ENCODE measurements at places on chromosomes 1 and 21.
A peak's percentile ranks its signal among the peaks of the same experiment; 100 is the strongest.

DNA sequence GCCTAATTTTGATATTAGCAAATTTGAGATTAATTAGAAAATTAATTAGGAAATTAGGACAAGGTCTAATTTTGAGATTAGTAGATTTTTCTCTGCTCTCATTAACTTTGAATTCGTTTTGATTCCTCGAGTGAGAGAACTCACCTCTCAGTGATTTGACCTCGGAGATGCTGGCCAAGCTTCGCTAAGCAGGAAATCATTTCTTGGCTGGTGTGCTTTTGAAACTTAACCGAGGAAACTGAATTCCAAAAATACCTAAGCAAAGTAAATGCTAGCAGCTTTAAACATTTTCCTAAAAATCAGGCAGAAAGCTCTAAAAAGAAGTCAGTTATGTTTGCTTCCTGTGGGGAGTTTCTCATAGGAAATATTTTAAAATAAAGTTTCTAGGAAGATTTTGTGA is 34.9 kb downstream of the CDC14A start:
- H3K4me3 ChIP-seq = no peak overlapping the region
- no peaks in the 10 kb centered on the region for H3K27me3 ChIP-seq
- peaks cover 9% of the 10 kb centered on the region for H3K36me3 ChIP-seq
- no peak for DNase-seq
- peaks cover 4% of the 10 kb centered on the region for H3K4me1 ChIP-seq

DNA sequence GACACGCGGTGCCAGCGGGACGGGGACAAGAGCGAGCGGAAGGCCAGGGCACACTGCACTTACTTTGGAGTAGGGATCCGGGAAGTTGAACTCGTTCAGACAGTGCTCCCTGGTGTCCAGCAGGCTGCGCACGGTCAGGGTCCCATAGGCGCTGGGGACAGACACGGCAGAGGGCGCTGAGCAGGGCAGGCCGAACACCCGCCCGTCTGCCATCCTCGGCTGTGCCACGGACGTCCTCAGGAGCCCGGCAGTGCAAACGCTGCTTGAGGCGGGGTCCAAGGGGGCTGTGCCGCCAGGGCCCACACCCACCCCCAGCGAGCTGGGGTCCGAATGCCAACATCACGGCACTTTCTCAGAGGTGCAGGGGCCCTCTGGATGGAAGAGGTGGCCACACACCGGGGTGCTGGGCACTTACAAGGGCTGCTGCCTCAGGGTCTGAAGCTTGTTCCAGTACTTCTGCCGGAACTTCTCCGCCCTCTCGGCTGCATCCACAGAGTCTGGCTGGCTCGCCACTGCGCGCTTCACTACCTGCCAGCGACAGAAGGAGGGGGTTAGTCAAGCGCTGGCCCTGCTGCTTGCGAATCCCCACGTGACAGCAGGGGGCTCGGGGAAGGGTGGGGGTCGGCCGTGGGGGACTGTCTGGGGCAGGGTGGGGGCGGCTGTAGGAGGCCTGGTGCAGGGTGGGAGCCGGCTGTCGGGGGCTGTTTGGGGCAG is 12.3 kb downstream of the PANK4 start:
- no peaks in the 10 kb centered on the region for H3K27me3 ChIP-seq
- no peak overlapping the region for H3K4me3 ChIP-seq
- no peak for DNase-seq
- H3K36me3 ChIP-seq = peaks cover 100% of the 10 kb centered on the region

GRCh38 chr1:165603810-165604209 is 27.2 kb upstream of the MGST3 start:
- DNase-seq = no peak
- H3K4me1 ChIP-seq = peaks cover 7% of the 10 kb centered on the region
- no peak overlapping the region for H3K27ac ChIP-seq
- H3K36me3 ChIP-seq = no peaks in the 10 kb centered on the region

DNA sequence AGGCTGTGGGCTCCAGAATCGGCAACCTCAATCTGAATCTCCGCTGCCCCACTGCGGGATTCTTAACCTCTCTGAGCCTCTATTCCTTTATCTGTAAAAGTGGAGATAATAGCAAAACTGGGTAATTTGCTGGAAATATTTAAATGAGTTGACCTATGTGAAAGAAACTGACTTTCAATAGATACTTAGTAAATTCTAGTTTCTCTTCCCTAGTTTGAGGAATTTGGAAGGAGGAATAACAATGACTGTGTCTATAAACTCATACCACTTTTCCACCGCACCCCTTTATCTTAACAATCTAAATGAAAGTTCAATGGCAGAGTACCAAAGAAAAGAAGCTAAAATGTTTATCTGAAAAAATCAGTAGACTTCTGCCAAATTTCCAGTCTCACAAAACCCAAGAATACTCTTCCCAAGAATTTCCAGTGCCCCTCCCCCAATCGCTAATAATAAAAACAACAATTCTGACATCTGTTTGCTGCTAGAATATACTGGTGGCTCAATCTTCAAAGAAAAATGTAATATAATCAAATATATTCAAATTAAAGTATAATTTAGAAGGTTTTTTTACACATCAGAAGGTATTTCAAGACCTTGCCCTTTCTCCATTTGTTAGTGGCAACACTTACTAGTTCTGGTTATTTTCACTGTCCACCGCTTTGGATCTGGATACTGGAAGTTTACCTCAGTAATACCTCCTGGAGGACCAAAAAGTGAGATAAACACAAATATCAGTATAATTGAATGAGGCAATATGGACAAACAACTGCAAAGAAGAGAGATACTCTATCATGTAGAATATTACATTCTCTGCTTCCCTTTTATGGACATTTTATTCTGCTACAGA is 171.2 kb downstream of the LTN1 start:
- peaks cover 25% of the 10 kb centered on the region for H3K4me1 ChIP-seq
- no peaks in the 10 kb centered on the region for H3K27me3 ChIP-seq
- no peak overlapping the region for H3K4me3 ChIP-seq
- DNase-seq = no peak
- peak overlapping the region; percentile 71 for H3K27ac ChIP-seq
- H3K36me3 ChIP-seq = no peaks in the 10 kb centered on the region

- H3K27ac ChIP-seq = no peak overlapping the region
- H3K36me3 ChIP-seq = no peaks in the 10 kb centered on the region
- H3K27me3 ChIP-seq = no peaks in the 10 kb centered on the region
- H3K4me1 ChIP-seq = peaks cover 28% of the 10 kb centered on the region
- no peak overlapping the region for H3K4me3 ChIP-seq
Measured at GRCh38 chr1:108043707-108044106, 78.7 kb upstream of the VAV3 start.

GRCh38 chr1:42040159-42040558 is 113.1 kb upstream of the GUCA2B start:
- H3K27ac ChIP-seq = no peak overlapping the region
- no peaks in the 10 kb centered on the region for H3K27me3 ChIP-seq
- H3K4me1 ChIP-seq = peaks cover 4% of the 10 kb centered on the region
- DNase-seq = no peak
- no peak overlapping the region for H3K4me3 ChIP-seq
- no peaks in the 10 kb centered on the region for H3K36me3 ChIP-seq

DNA sequence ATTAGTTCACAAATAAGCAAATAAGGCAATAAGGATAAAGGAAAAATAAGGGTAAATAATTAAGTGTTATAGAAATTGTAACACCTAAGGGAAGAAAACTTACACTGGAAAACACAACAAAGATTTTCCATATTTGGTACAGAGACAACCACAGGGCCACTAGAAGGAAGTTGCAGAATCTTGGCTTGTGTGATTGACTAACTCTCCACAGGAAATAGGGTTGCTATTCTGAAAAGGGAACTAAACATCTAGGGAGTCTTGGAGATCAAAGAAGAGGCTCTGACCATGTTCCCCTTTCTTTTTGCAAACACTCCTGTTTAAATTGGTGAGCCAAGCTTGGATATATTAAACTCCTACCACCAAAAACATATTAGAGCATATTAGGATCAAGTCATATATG is 59.1 kb downstream of the APCS start:
- H3K36me3 ChIP-seq = no peaks in the 10 kb centered on the region
- DNase-seq = no peak
- H3K4me1 ChIP-seq = no peaks in the 10 kb centered on the region
- H3K27ac ChIP-seq = no peak overlapping the region

- peaks cover 4% of the 10 kb centered on the region for H3K4me1 ChIP-seq
- H3K27ac ChIP-seq = no peak overlapping the region
- H3K27me3 ChIP-seq = no peaks in the 10 kb centered on the region
- H3K36me3 ChIP-seq = no peaks in the 10 kb centered on the region
Measured at GRCh38 chr1:184854496-184855140, 100.0 kb upstream of the EDEM3 start.

DNA sequence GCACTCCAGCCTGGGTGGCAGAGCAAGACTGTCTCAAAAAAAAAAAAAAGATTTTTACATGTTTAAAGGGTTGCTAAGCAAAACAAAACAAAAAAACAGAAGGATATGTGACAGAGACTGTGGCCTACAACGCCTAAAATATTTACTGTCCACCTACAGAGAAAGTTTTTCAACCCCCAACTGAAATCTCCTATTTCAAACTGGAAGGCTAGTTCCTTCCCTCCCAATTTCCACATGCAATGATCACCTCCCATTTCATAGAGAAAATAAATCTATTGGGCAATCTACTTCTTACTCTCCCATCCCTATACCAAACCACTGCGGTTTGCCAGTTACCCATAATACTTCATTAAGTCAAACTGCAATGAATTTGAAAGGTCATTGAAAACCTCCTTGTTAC is 74.2 kb downstream of the ST3GAL3 start:
- no peak overlapping the region for H3K4me3 ChIP-seq
- peaks cover 10% of the 10 kb centered on the region for H3K4me1 ChIP-seq
- no peaks in the 10 kb centered on the region for H3K36me3 ChIP-seq
- no peak for DNase-seq
- no peak overlapping the region for H3K27ac ChIP-seq

- no peak for DNase-seq
- H3K4me3 ChIP-seq = no peak overlapping the region
- H3K4me1 ChIP-seq = peaks cover 7% of the 10 kb centered on the region
- no peak overlapping the region for H3K27ac ChIP-seq
Measured at GRCh38 chr1:110218739-110219138, 8.6 kb downstream of the KCNC4 start.

DNA sequence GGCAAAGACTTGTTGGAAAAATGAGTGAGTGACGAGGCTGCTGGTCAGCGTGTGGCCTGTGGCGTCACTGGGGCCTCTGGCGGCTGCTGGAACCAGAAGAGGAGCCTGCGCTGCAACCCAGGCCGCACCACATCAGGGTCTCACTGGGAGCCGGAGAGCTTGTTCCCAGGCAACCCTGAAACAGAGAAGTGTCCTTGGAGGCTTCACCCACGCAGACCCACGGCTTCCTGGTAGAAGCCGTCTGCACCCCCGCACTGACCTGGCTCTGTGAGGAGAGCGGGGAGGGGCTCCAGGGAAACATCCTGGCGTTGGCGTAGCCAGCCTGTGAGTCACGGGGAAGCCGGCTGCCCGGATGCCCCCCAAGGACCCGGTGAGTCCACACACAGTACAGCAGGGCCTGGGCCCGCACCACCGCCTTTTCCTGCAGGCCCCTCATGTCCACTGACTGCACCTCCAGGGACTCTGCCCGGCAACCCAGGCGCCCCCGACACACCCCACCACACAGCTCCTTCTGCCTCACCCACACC is 57.4 kb downstream of the COL6A1 start:
- no peak overlapping the region for H3K4me3 ChIP-seq
- H3K27ac ChIP-seq = peak overlapping the region; percentile 72
- no peaks in the 10 kb centered on the region for H3K36me3 ChIP-seq
- H3K27me3 ChIP-seq = no peaks in the 10 kb centered on the region
- DNase-seq = peak; percentile 84

DNA sequence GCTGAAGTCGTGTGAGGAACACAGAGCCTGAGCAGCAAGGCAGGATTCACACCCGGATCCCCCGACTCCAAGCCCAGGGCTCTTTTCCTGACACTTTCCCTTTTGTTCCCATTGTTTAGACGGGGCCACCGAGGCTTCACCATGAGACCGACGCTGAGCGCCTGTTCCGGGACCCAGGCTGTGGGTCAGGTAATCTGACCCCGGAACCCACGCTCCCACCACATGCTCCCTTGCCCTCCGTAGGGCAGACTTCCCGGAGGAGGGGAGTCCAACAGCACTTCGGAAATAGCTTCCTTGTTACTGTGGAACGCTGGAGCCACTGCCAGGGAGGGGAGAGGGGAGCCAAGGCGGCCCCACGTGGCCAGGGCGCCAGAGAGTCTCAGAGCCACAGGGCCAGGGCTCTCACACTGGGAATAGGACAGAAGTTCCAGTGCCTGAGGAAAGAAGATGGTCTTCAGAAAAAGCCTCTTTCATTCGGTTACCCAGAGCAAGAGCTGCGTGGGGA is 18.4 kb downstream of the RUNX3 start:
- H3K36me3 ChIP-seq = no peaks in the 10 kb centered on the region
- no peak overlapping the region for H3K4me3 ChIP-seq
- H3K4me1 ChIP-seq = peaks cover 8% of the 10 kb centered on the region
- no peak for DNase-seq
- peak overlapping the region; percentile 62 for H3K27ac ChIP-seq

- no peak for DNase-seq
- H3K27me3 ChIP-seq = no peaks in the 10 kb centered on the region
- H3K4me3 ChIP-seq = no peak overlapping the region
- no peak overlapping the region for H3K27ac ChIP-seq
- no peaks in the 10 kb centered on the region for H3K36me3 ChIP-seq
Measured at GRCh38 chr1:61012341-61012761, 70.0 kb upstream of the NFIA start.

DNA sequence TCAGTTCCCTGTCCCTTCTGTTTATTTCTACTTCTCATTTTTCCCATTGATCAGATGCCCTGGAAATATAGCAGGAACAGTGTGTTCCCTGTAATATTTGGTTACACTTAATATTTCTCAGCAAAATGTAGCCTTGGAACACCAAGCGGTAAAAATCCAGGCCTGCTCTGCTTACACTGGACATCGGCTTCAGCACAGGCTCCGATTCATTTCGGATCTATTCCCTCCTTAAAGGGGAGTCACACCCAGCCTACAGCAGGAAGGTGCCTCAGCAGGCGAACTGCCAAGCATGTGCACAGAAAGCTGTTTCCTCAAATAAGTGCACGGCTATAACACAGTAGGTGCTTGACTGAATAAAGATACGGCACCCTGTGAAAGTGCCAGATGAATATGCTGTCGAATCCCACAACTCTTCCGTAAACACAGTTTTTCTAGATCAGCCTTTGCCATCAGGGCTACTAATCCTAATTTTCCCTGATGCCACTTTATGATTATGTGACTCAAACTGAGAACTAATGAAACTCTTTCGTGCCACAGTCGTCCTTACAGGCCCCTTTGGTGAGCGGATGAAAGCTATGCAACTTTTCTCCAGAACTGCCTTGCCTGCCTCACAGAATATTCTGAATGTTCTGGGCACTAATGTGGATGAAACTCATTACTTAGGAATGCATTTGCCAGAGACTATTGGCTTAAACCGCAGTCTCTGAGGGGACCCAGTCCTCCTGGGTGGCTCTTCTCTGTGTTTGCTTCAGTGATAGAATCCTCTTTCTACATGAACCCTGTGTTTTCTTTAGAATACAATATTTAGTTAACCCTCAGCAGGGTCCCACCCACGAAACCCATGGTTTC is 275.5 kb upstream of the RUNX1 start:
- H3K4me3 ChIP-seq = no peak overlapping the region
- peaks cover 17% of the 10 kb centered on the region for H3K4me1 ChIP-seq
- peak overlapping the region; percentile 64 for H3K27ac ChIP-seq
- H3K27me3 ChIP-seq = no peaks in the 10 kb centered on the region
- H3K36me3 ChIP-seq = no peaks in the 10 kb centered on the region

- no peak overlapping the region for H3K4me3 ChIP-seq
- no peak overlapping the region for H3K27ac ChIP-seq
- H3K36me3 ChIP-seq = peaks cover 6% of the 10 kb centered on the region
- no peaks in the 10 kb centered on the region for H3K27me3 ChIP-seq
Measured at GRCh38 chr1:243507672-243508302, 251.9 kb downstream of the SDCCAG8 start.

GRCh38 chr1:178492341-178492740 is 4.4 kb downstream of the CLEC20A start:
- H3K4me3 ChIP-seq = no peak overlapping the region
- DNase-seq = no peak
- H3K36me3 ChIP-seq = no peaks in the 10 kb centered on the region
- H3K27me3 ChIP-seq = no peaks in the 10 kb centered on the region
- H3K27ac ChIP-seq = no peak overlapping the region
